Foreskin melanocyte (primary cell): ENCODE measurements at places on chromosomes 3 and 15.

DNA sequence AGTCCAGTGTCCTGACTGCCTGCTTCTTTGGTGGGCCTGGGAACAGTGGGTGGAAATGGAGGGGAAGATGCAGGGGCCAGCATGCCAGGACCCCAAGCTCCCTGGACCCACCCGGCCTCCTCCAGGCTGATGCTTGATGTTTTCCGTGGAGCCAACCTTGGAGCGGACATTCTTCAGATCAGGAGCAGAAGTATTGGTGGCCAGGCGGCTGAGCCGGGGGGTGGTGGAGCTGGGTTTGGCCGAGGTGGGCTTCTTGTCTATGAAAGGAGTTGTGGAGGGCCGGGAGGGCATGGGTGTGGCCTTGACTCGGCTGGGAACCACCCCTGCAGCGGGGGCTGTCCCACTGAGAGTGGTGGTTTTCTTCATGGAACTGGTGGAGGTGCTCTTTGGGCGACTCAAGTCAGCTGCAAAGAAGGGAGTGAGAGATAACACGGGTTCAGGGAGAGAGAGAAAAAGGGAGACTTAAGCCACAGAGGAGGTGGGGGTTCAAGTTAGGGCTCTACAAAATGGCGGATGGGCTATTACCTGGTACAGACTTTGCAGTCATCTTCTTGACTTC is 67.8 kb downstream of the DHX30 start:
- no peak for DNase-seq

DNA sequence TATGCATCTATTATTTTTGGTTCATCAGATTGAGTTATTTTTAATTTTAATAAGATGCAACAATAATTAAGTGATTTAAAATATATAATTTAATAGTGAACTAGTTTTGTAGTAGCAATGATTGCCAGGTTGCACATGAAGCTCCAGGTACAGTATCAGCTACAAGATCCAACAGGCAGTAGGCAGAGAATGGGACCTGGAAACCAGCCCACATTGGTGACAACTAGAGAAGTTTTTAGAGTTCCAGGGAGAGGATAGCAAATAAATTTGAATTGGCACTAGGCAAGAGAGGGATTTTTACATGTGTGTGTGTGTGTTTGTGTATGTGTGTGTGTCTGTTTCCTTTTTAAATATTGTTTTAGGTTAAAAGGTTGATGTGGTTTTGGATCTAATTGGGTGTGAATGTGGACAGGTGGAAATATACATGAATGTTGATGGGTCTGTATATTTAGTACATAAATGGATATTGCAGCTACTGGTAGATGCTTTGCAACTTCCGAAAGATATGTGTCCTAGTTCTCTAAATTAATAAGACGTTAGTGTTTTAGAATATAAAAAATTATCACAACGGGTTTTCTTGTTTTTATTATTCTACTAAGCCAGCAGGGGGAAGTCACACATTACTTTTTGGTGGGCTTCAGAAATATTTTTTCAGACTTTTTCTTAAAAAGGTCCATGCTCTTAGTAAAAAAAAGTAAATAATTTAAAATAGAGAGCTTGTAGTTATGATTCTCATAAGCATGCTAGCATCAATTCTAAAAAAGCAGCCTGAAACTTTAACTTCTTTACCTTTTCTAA is 110.1 kb upstream of the GBE1 start:
- no peak for DNase-seq

DNA sequence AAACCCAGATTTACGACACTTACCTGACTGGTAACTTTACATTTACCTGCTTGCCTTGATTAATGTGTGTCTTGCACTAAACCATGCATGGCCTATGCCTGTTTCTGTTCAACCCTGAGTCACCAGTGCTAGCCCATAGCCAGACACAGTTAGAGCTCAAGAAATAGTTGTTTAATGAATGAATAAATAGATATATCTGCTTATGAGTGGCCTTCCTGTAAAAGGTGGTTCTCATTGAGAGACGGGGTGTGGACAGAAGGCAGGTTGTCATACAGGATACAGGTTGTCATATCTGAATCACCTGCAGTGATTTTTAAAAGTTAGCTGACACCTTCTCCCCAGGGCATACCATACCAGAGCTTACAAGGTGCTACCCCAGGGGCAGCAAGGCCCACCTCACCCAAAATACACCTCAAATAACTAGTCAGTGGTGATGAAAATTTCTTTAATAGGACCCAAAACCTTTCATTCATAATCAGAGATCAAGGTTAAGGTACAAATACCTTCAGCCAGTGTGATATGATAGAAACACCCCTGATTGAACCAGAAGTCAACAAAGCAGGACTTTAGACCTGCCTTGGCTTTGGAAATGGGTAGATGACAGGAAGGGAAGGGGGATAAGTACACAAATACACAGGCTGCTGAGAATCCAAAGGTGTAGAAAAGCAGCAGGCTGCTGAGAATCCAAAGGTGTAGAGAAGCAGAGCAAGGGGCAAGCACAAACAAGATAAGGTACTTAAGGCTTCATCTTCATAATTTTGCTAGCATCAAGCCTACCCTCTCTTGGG is 45.4 kb upstream of the TSC22D2 start:
- DNase-seq, result no peak

GRCh38 chr3:11641683-11642430 is 1.9 kb downstream of the VGLL4 start:
- DNase-seq, result no peak

- no peak for DNase-seq
These were observed 205.8 kb downstream of the TJP1 start for GRCh38 chr15:29616512-29616911.

GRCh38 chr15:31241888-31242522 is 84.6 kb upstream of the KLF13 start:
- no peak for DNase-seq
